ENCODE measurements at places on chromosomes 2 and 18.

GRCh38 chr18:3449512-3450011 lies 410 bp upstream of the TGIF1 start:
- DNase-seq, result peak; percentile 72

GRCh38 chr2:26631401-26632170 lies 9.6 kb downstream of the CIB4 start:
- DNase-seq, result peak; percentile 58

GRCh38 chr18:39825485-39826150 lies 2129.4 kb upstream of the PIK3C3 start:
- no peak for DNase-seq

GRCh38 chr2:110871637-110872036 lies 139.3 kb downstream of the ACOXL start:
- no peak for DNase-seq

- DNase-seq, result no peak
These were observed 136.1 kb downstream of the SH3BP4 start for GRCh38 chr2:235087832-235088495.
